8988T (cell line): ENCODE measurements at places on chromosomes 7 and 10.

DNA sequence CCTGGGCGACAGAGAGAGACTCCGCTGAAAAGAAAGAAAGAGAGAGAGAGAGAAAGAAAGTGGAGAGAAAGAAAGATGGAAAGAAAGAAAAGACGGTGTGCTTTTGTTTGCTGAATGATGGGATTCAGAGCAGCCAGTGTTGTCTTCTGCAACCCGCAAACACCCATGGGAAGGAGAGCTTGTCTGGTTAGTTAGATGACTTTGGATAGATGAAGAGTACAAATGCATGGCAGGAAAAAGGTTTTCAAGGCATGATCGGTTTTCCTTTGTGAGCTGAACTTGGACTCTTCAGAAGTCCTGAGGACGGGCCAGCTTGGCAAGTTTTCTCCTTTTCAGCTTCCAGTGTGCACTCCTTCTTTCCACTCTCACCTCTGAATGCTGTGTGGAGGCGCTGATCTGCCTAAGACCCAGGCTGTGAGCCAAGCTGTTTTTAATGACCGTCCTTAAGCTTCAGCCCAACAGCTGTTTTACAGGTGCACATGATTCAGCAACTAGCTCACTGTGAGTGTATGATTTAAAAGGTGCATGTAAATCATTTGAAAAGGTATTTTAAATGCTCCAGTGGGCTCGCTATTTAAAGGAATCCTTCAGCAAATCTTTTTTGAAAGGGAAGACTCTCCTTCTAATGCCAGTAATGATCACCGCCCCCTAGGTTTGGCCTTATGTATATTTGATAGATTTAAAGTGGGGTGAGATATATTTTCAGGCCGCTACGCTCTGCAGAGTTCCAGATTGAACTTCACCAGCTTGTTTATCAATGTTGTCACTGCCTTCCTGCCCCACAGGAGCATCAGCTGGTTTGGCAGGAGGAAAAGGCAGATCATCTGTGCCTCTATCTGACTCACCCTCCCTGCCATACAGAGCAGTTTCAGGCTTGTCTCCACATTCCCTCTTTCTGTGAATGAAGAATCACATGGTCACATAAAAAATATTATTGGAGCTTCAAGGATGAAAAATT, 115.0 kb downstream of the PLXDC2 start:
- no peak for DNase-seq

DNA sequence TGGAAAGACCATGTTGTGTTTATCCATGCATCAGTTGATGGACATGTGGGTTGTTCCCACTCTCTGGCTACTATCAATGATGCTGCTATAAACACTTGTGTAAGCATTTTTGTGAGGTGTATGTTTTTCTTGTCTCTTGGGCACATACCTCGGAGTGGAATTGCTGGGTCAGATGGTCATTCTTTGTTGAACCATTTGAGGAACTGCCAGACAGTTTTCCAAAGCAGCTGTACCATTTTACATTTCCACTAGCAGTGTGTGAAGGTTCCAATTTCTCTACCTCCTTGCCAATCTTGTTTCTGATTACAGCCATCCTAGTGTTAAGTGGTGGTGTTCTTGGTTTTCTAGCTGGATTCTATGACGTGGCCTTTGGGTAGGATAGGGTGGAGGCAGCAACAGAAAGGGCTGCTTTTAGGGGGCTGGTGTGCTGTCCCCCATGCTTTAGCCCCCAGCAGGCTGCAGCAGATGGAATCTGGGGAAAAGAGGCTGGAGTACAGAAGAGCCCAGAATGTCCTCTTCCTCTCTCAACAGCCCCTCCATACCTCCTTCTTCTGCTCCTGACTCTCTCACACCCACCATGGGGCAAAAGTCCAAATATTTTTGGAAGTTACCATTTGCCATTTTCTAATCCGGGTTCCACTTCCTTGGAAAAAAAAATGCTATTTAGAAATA, 352.7 kb downstream of the FRMD4A start:
- DNase-seq = no peak

- no peak for DNase-seq
Observed at GRCh38 chr10:84261236-84261915, 16.5 kb downstream of the RGR start.

DNA sequence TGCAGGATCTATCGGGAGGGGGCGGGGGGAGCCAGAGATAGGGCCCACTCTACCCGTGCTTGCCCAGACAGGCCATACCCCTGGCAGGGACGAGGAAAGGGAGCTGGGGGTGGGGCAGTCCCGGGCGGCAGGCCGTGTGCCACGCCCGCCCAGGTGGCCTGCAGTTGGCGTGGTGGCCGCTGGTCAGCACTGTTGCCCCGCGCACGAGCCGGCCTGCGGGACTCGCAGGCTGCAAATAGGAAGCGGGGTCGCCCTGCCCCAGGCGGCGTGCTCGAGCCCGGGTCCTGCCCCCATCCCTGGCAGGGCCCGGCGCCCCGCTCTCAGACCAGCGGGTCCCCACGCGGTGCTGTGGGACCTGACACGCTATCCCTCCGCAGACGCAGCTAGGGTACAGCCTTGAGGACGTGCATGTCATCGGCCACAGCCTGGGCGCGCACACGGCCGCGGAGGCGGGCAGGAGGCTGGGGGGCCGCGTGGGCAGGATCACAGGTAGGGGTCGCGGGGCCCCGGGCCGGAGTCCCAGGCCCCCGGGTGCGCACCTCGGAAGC, 6.7 kb downstream of the PNLIPRP2 start:
- no peak for DNase-seq

- peak; percentile 61 for DNase-seq
Observed at GRCh38 chr7:156999958-157000726, 10.3 kb downstream of the MNX1 start.

DNA sequence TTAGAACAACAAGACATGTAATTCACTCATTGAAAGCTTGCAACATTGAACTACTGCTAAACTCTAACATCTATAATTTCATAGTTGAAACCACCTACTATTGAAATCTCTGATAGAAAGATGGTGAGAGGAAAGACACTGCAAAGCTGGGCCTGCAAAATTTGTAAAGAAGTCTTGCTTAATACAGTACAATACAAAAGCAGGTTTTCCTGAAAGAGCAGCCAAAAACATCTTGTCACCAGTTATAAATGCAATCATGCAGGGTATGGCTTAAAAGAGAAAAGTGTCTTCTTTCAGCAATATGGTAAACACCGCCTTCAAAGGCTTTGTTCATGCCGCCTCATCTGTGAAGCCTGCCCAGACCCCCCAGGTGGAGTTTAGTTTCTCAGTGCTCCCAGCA, 109.2 kb downstream of the ANK3 start:
- no peak for DNase-seq

GRCh38 chr7:157566631-157567006, 229.8 kb downstream of the DNAJB6 start:
- no peak for DNase-seq

GRCh38 chr7:78683566-78683965, 769.9 kb downstream of the MAGI2 start:
- no peak for DNase-seq

DNA sequence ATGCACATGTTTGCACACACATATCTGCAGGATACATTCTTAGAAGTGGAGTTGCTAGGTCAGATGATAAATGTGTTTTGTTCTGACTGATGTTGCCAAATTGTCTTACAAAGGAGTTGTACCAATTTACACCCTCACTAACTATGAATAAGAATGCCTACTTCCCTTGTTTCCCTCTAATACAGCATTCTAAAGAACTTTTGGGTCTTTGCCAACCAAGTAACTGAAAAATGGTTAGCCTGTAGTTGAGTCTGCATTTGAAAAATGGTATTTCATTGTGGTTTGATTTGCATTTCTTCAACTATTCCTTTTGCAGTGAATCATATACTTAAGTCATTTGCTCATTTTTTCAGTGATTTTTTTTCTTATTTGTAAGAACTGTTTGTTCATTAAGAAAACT, 48.4 kb downstream of the TMEM26 start:
- DNase-seq = no peak

- DNase-seq = no peak
Observed at GRCh38 chr10:113493882-113494301, 59.0 kb upstream of the HABP2 start.
